Activated T-cell treated with anti-CD3 and anti-CD28 coated beads, Interleukin-2, amount 50 U/mL, for 72 hours (primary cell): ENCODE measurements at places on chromosomes 7 and 10. TPM values are rescaled to one million over a fixed set of nuclear protein-coding genes. Genes with fewer than 3 reads are reported as not detected.

GRCh38 chr10:60809157-60809556, 30.9 kb downstream of the CDK1 start:
- DNase-seq, result no peak

- DNase-seq, result no peak
These were observed 4.7 kb upstream of the TRIM8 start for GRCh38 chr10:102639537-102639936.

- DNase-seq, result no peak
These were observed 49.6 kb upstream of the MYL10 start for GRCh38 chr7:101678658-101679057.

GRCh38 chr7:85111761-85112160, 75.1 kb downstream of the SEMA3D start:
- DNase-seq, result no peak

GRCh38 chr7:83876593-83876992, 227.7 kb upstream of the SEMA3E start:
- no peak for DNase-seq

DNA sequence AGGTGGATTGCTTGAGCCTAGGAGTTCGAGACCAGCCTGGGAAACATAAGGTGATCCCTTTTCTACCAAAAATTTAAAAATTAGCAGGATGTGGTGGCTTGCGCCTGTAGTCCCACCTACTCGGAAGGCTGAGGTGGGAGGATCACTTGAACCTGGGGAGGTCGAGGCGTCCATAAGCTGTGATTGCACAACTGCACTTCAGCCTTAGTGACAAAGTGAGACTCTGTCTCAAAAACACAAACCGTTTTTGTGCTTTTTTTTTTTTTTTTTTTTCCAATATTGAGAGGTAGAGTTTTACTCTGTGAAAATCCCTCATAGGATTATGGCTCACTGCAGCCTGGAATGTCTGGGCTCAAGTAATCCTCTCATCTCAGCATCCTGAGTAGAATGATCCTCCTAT, 14.1 kb downstream of the CCAR1 start:
- DNase-seq, result no peak

- no peak for DNase-seq
These were observed 31.9 kb upstream of the INSYN2A start for GRCh38 chr10:127228195-127228787.

- no peak for DNase-seq
These were observed 86.2 kb downstream of the ADCY1 start for GRCh38 chr7:45660201-45660900.

GRCh38 chr7:141074162-141074991, 513 bp downstream of the TMEM178B start:
- peak; percentile 38 for DNase-seq

GRCh38 chr10:3761021-3761686, 23.9 kb downstream of the KLF6 start:
- DNase-seq, result peak; percentile 37

Gene PRKCQ
- total RNA-seq, result 49.2 TPM

Gene NOS3
- total RNA-seq, result 8.1 TPM

Gene NKX1-2
- not detected for total RNA-seq

Gene WAPL
- 57.6 TPM for total RNA-seq
